ENCODE measurements at places on chromosomes 5 and 9.

DNA sequence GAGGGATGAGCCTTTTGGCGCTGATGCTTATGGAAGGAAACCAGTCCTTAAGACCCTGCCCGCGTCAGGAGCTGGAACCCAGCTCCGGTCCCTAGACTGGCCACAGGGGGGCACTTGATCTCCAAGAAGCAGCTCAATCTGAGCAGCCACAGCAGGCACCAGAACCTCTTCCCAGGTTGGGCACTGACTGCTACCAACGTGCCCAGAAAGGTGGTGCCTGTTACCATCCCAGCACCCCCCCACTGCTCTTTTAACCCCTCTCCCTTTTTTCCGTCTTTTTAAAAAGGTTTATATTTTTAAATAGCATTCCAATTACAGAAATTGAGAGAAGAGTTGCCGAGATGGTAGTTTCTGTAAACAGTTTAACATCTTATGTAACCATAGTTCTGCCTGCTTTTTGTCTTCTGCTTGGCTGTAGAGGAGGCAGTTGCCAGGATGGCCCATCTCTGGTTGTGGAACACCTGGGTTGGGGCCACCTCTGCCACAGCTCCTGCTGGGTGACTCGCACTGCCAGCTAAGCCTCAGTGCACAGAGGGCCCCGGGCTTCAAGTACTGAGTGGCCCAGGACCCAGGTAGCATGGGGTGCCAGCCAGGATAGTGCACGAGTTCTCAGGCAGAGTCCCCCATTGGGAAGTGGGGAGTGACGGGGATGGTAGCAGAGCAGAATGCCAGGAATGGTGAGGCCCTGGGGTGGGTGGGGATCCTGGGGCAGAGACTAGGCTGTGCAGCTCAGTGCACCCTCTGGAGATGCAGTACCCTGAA lies 62.8 kb downstream of the PFDN1 start:
- H3K4me3 ChIP-seq: no peak overlapping the region
- peaks cover 9% of the 10 kb centered on the region for H3K36me3 ChIP-seq
- peaks cover 6% of the 10 kb centered on the region for H3K4me1 ChIP-seq
- no peaks in the 10 kb centered on the region for H3K27me3 ChIP-seq
- peak; percentile 53 for DNase-seq

GRCh38 chr9:91231619-91232018 lies 130.1 kb downstream of the AUH start:
- peaks cover 4% of the 10 kb centered on the region for H3K36me3 ChIP-seq
- no peaks in the 10 kb centered on the region for H3K27me3 ChIP-seq
- H3K4me3 ChIP-seq: no peak overlapping the region
- H3K27ac ChIP-seq: no peak overlapping the region

DNA sequence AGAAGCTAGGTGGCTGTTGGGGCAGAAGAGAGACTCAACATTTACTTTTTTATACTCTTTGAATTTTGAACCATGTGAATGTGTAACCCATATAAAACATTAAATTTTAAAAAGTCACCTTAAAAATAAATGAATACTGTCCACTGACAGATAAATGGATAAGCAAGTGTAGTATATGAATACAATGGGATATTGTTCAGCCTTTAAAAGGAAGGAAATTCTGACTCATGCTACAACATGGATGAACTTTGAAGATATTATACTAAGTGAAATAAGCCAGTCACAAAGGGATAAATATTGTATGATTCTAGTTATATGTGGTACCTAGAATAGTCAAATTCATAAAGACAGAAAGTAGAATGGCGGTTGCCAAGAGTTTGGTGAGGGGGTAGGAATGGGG lies 113.9 kb downstream of the TMEM174 start:
- H3K27me3 ChIP-seq: peaks cover 44% of the 10 kb centered on the region
- no peak for DNase-seq
- no peak overlapping the region for H3K27ac ChIP-seq
- no peaks in the 10 kb centered on the region for H3K36me3 ChIP-seq
- H3K4me3 ChIP-seq: no peak overlapping the region

DNA sequence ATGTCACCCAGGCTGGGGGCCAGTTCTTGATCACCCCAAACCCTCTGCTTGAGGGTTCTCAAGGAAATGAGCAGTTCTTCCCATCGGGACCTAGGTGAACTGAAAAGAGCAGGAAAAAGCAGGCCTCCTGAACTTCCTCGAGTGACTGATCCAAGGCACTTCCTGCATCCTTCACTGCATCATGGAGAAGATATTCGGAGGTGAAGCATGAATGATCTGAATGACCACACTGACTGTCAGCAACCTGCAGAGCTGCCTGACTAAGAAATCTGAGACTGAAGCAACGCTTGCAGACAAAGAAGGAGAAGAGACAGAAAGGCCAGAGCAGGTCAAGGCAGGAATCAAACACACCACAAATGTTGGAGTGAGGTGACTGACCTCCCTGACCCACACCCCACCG lies 420.2 kb downstream of the AGTPBP1 start:
- no peak overlapping the region for H3K27ac ChIP-seq
- peaks cover 2% of the 10 kb centered on the region for H3K36me3 ChIP-seq
- peaks cover 27% of the 10 kb centered on the region for H3K27me3 ChIP-seq
- H3K4me1 ChIP-seq: no peaks in the 10 kb centered on the region
- no peak overlapping the region for H3K4me3 ChIP-seq
- DNase-seq: no peak

DNA sequence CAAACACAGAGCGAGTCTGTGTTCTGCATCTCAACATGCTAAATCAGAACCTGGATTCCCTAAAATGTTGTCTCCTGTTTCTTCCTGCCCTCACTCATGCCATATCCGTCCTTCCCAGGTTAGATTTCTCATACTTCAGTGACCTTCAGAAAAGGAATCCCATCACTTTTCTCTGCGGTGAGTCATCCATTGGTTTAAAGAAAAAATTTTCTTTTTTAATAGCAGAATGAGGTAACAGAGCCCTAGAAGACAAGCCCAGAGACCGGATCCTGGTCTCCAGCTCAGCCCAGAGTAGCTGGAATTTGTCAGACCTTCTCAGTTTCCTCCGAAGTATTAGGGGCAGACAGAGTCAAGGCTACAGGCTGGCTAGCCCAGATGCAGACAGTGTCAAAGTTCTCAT lies 143.2 kb upstream of the DMRT1 start:
- peaks cover 1% of the 10 kb centered on the region for H3K27me3 ChIP-seq
- H3K4me1 ChIP-seq: peaks cover 10% of the 10 kb centered on the region
- H3K27ac ChIP-seq: no peak overlapping the region
- H3K4me3 ChIP-seq: no peak overlapping the region
- DNase-seq: no peak

DNA sequence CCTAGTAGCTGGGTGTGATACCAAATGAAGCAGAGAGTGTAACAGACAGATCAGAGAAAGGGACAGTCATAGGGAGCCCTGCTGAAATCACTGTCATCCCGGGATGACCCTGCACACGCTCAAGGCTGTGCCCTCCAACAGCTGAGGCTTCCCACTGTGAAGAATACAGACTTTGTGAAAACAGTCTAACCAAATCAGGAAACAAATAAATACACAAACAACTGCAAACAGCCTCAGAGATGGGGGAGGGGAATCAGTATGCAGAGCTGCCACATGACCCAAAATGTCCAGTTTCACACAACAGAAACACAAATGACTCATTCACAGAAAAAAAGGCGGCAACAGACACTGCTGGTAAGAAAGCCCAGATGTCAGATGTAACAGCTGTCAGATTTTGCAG lies 101.9 kb downstream of the ADAMTS2 start:
- H3K36me3 ChIP-seq: peaks cover 19% of the 10 kb centered on the region
- no peaks in the 10 kb centered on the region for H3K4me1 ChIP-seq
- no peak overlapping the region for H3K27ac ChIP-seq
- H3K4me3 ChIP-seq: no peak overlapping the region
- DNase-seq: no peak

DNA sequence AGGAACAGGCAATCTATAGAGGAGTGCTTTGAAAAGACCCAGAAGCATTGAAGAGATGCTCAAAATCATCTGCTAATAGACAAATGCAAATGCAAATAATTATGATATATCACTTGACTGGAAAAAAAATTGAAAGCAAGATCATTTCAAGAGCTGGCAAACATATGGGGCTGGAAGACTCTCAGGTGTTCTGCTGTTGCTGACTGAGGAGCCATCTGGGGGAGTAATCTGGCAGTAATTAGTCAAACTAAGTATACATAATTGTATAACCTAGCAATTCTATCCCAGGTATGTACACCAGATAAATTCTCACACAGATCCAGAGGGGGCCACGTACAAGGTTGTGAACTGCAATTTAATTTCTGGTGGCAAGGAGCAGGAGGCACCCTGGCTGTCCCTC lies 4.6 kb upstream of the HMHB1 start:
- no peak overlapping the region for H3K4me3 ChIP-seq
- DNase-seq: no peak

- no peak for DNase-seq
- no peaks in the 10 kb centered on the region for H3K36me3 ChIP-seq
- H3K4me3 ChIP-seq: no peak overlapping the region
- no peaks in the 10 kb centered on the region for H3K4me1 ChIP-seq
These were observed 476.6 kb upstream of the TNC start for GRCh38 chr9:115594557-115594956.

- peaks cover 2% of the 10 kb centered on the region for H3K27me3 ChIP-seq
- H3K4me3 ChIP-seq: no peak overlapping the region
- peak; percentile 63 for DNase-seq
- H3K27ac ChIP-seq: no peak overlapping the region
- no peaks in the 10 kb centered on the region for H3K36me3 ChIP-seq
These were observed 7.5 kb upstream of the ERAP2 start for GRCh38 chr5:96868603-96869371.

- no peaks in the 10 kb centered on the region for H3K36me3 ChIP-seq
- no peak overlapping the region for H3K4me3 ChIP-seq
These were observed 22.5 kb downstream of the OLFML2A start for GRCh38 chr9:124799274-124800006.

DNA sequence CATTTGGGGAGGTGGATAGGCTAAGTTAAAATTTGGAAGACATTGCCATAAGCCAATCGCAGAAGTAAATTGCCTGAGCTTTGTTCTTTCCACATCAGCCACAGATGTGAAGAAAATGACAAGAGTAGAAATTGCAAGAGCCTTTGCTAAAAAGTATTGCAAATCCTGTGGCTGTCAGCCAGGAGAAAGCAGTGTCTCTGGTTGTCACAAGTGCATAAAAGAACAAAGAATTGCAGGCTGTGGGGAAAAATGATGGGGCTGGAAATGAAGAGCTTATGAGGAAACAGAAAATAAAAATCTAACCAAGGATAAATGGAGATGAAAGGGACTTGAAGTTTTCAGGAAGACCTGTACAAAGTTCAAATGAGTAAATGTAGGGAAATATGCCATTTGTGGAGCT lies 344.8 kb downstream of the CSNK1G3 start:
- no peaks in the 10 kb centered on the region for H3K36me3 ChIP-seq
- no peak overlapping the region for H3K4me3 ChIP-seq
- no peaks in the 10 kb centered on the region for H3K4me1 ChIP-seq
- no peaks in the 10 kb centered on the region for H3K27me3 ChIP-seq
- H3K27ac ChIP-seq: no peak overlapping the region

- H3K27me3 ChIP-seq: peaks cover 54% of the 10 kb centered on the region
- H3K4me1 ChIP-seq: peaks cover 11% of the 10 kb centered on the region
- H3K36me3 ChIP-seq: peaks cover 6% of the 10 kb centered on the region
- DNase-seq: no peak
- H3K4me3 ChIP-seq: peak within 1 kb of the TSS; percentile 65
- no peak within 1 kb of the TSS for H3K27ac ChIP-seq
These were observed at the start of gene GRIN3A for GRCh38 chr9:101738566-101739183. TSS of gene GRIN3A (minus strand) at chr9:101738647. CDS start at chr9:101737979, 668 bp downstream.

DNA sequence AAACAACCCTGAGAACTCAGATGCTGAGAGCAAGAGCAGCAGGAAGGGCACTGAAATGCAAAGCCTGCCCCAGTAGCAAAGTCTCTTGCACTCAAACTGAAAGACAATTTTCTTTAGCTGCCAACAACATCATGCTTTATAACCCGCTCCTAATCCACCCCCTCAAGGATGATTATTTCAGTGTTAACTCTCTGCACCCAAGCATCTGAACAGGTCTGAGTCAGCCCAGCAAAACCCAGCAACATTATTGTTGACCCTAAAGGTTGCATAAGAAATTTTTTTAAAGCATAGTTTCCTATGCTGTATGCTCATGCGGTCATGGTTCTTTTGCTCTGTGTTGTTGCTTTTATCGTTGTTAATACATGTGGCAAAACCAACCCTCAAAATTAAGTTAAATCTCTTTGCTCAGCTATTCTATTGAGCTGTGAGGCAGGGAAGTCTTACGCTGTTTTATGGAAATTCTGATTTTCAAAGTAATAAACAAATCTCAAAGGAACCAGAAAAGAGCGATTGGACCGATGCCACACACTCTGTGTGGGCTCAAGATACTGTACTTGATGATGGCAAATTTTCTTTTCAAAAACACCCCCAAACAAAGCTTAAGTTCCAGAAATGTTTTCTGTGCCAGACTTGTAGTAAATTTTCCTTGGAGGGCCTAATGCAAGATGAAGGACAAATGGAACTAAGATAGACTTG lies 440.6 kb upstream of the MPDZ start:
- no peak for DNase-seq
- H3K27me3 ChIP-seq: no peaks in the 10 kb centered on the region
- H3K4me3 ChIP-seq: no peak overlapping the region
- no peaks in the 10 kb centered on the region for H3K4me1 ChIP-seq

DNA sequence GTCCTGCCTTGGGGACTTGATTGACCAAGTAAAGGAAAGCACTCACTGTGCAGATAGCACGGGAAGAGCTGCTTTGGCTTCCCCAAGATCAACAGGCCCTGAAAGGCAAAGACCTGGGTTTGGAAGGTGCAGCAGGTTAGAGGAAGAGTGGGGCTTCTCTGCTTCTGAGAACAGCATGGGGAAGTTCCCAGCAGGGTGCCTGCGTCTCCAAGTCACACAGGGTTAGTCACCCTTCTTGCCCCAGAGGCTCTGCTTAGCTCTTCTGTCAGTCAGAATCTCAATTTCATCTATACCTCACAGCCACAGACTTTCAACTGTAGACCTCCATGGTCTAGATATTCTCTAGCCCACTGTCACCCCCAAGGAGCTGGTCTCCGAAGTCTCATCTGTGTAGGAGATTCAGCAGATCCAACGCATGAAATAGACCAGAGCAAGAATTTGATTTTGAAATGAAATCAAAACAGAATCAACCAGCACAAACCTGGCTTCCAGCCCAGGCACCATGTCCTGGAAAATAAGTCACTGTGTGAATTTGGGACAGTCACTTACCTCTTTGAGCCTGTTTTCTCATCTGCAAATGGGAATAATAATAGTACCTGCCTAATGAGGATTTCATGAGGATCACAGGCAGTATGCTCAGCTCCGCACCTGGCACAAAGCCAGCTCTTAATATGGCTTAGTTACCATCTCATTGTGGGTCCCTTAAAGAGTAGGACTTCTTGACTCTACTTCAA lies 64.0 kb downstream of the SFXN1 start:
- DNase-seq: no peak
- H3K4me1 ChIP-seq: peaks cover 2% of the 10 kb centered on the region

GRCh38 chr5:172782169-172783039 lies 11.4 kb upstream of the DUSP1 start:
- no peak overlapping the region for H3K4me3 ChIP-seq
- no peak overlapping the region for H3K27ac ChIP-seq
- no peak for DNase-seq
- no peaks in the 10 kb centered on the region for H3K27me3 ChIP-seq
- peaks cover 11% of the 10 kb centered on the region for H3K4me1 ChIP-seq
- H3K36me3 ChIP-seq: no peaks in the 10 kb centered on the region

GRCh38 chr5:148393390-148393741 lies 9.6 kb downstream of the FBXO38 start:
- H3K36me3 ChIP-seq: no peaks in the 10 kb centered on the region
- peaks cover 70% of the 10 kb centered on the region for H3K4me1 ChIP-seq
- no peak overlapping the region for H3K4me3 ChIP-seq
- no peak overlapping the region for H3K27ac ChIP-seq
- no peaks in the 10 kb centered on the region for H3K27me3 ChIP-seq

GRCh38 chr9:8381601-8382000 lies 582.0 kb upstream of the DMAC1 start:
- H3K27ac ChIP-seq: no peak overlapping the region
- no peaks in the 10 kb centered on the region for H3K4me1 ChIP-seq
- no peaks in the 10 kb centered on the region for H3K36me3 ChIP-seq
- no peak for DNase-seq
- no peaks in the 10 kb centered on the region for H3K27me3 ChIP-seq
- no peak overlapping the region for H3K4me3 ChIP-seq
